Spleen (tissue), 13 donors: ENCODE measurements at places on chromosomes 6 and 20.

GRCh38 chr6:11712760-11713159 is 65.8 kb downstream of the ADTRP start:
- no peak for DNase-seq

- DNase-seq, result no peak
Observed at GRCh38 chr6:150622941-150623874, 23.5 kb downstream of the PLEKHG1 start.

DNA sequence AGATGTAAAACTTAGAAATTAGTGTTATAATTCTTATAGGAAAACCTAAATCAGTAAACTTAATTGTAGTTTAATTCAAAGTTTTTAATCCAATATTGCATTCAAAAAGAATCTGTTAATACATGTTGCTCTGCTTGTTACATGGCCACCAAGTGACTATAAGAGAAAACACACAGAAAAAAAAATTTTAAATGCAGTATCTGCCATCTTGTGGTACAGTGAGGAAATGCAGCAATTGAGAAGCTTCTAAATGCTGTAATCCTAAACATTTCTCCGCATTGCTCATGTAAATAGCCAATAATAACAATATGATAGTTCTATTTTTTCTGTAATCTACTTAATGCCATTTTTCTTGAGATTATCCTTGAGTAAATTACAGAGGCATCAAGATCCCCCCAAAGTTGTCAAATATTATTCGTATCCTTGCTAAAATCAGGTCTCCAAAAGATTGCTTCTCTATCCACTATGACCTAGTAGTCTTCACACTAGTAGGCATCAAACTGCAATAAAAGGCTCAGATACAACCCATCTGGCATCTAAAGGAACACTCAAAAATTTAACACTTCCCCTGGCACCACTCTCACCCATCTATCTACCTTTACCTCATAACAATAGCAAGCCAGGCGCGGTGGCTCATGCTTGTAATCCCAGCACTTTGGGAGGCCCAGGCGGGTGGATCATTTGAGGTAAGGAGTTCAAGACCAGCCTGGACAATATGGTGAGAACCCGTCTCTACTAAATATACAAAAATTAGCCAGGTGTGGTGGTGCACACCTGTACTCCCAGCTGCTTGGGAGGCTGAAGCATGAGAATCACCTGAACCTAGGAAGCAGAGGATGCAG is 34.6 kb downstream of the HDAC2 start:
- DNase-seq, result peak; percentile 54

- DNase-seq, result no peak
Observed at GRCh38 chr6:99344289-99344688, 5.2 kb downstream of the FAXC start.

GRCh38 chr6:168137024-168137423 is 58.0 kb upstream of the FRMD1 start:
- no peak for DNase-seq

DNA sequence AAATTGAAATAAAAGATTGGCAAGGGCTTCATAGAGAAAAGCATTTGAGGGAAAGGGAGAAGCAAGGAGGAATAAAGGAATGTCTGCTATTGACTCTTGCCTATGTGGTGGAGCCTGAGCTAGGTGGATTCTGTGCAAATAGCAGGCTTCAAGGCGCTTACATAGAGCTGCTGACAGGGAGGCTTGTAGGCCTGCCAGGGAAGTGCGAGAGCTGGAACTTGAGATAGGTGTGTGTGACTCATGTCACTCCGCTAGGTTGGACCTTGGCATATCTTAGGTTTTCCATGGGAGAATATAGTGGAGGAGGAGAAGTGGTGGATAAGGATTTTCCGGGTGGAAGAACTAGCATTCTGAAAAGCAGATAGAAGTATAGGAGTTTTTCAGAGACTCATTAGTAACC is 14.0 kb downstream of the SNRNP48 start:
- no peak for DNase-seq

GRCh38 chr6:105974986-105975385 is 111.2 kb upstream of the PRDM1 start:
- DNase-seq, result no peak

GRCh38 chr6:141290941-141291721 is 841.6 kb upstream of the GJE1 start:
- DNase-seq, result no peak

GRCh38 chr6:73727114-73727513 is 31.1 kb downstream of the CD109 start:
- no peak for DNase-seq

GRCh38 chr20:51712501-51713212 is 55.5 kb downstream of the ATP9A start:
- DNase-seq, result no peak
